ENCODE measurements at places on chromosomes 7 and 10.

DNA sequence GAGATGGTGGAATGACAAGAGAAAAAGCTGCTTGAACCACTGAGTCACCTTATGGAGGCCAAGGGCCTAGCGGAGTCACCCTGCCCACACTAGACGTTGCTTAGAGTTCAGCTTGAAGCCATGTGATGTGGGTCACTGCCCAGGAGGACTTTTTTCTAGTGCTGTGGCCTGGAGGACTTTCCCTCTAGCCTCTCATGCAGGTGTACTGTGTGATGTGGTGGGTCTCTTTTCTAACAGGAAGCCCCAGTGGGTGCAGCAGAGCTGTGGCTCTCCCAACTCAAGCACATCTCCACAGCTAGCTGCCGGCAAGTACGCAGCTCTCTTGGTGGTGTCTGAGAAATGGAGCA lies 13.6 kb downstream of the POR start:
- DNase-seq = no peak

- DNase-seq = no peak
These were observed 107.3 kb upstream of the SEMA3D start for GRCh38 chr7:85294176-85294575.

DNA sequence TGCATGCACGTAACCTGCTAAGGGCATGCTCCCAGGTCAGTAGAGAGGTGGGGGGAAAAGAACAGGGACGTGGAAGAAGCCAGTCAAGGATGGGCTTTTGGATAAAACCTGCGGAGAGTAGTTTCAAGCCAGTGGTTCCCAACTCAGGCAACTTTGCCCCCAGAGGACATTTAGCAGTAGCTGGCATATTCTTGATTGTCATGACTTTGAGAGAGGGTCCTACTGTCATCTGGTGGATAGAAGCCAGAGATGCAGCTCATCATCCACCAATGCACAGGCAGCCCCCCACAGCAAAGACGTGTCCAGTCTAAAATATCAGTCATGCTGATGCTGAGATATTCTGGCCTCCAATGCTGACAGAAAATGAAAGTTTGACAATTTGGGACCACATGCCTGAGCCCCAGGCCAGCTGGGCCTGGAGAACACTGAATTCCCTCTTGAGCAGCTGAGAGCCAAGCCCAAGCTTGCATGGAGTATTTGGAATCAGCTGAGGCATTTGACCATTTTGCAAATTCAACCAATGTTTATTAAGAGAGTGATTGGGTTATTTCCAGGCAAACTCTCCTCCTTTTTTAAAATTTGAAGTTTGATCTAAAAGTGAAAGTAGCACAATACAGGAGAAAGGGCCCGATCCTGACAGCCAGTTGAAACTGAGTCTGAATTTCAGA lies 110.0 kb upstream of the C7orf33 start:
- no peak for DNase-seq

DNA sequence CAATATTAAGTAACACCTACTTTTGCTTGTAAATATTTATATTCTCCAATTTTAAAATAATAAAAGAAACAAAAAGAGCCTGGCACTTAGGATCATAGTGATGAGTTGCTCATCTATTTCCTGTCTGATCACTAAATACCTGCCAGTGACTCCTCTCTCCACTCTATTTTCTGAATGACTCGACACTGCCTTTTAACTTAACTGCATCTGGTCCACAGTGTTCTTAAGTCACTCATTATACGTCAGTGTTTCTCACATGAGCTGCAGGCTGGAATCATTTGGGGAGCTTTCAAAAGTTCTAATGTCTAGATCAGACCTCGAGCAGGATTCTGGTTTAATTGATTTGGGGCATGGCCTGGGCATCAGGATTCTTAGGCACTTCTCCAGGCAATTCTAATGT lies 78.0 kb upstream of the AGBL3 start:
- no peak for DNase-seq

- DNase-seq = no peak
These were observed 6.6 kb upstream of the ITIH2 start for GRCh38 chr10:7696545-7696944.
